NCI-H460 (cell line): ENCODE measurements at places on chromosomes 2 and 18.

DNA sequence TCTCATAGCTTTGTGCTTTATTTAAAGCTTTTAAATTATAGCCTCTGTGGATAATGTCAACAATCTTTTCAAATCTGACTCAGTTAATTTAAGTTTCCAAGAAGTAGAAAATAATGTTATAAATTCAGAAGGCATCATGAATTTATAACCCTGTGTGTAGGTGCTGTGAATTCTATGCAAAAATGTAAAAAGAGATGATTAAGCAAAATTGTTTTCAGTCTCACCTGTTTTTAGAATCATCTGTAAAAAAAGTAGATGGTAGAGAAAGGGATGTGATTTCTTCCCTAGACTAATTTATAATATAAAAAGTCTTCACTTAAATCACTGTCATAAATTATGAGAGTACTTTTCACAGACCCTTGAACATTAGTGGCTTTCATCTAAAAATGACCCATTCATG is 85.6 kb upstream of the NOSTRIN start:
- no peak for DNase-seq

- DNase-seq = no peak
Measured at GRCh38 chr18:39208729-39209128, 1643.1 kb upstream of the CELF4 start.

- no peak for DNase-seq
Measured at GRCh38 chr2:20573620-20574422, 77.1 kb downstream of the HS1BP3 start.

GRCh38 chr2:226030369-226030768 is 630.9 kb downstream of the NYAP2 start:
- no peak for DNase-seq

DNA sequence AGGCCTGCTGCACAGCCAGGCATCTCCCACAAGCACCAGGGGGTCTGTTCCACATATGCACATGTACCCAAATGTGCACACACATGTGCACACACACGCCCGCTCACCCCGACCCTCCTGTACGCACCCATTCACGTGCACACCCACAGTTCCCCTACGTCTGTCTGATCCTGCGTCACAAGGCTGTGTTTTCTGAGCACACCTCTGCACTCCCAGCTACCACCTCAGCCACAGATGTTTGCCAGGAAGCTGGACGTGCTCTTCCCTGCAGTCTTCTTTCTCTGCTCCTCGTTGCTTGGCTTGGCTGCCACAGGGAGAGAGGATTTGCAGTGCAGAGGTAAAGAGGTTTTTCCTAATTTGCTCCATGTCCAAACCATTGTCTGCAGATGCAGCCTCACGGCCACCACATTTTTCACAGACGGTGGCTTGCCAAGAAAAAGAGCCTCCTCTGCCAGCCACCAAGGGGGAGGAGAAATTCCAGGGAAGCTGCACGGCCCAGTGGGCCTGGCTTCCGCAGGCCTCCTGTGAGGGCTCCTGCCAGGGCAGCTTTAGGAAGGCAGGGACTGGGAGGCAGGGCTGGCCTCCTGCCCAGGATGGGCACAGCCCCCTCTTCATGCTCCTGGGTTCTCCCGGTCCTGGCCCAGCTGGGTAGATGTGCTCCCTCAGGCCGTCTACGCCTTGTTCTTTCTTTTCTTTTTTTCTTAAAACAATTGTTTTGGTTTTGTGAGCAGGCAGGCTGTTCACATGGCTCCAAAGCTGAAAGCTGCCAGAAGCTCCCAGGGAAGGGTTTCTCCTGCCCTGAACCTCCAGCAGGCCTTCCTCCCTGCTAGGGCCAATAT is 29.3 kb upstream of the HS6ST1 start:
- no peak for DNase-seq

DNA sequence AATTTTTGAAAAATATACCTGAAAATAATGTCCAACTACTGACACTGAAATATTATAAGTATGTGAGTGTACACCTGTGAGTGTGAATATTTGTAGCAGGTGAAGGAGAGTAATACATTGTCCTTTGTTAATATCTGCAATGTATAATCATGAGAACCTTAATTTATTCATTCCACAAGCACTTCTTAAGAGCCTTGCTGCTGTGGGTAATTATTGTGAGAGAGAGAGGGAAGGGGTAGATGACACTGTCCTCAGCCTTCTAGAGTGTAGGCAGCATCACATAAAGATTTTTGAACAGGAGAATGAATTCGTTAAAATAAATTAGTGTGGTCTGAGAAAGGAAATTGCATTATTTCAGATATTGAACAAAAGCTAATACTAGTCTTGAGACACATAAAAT is 157.2 kb downstream of the MAP2 start:
- no peak for DNase-seq

DNA sequence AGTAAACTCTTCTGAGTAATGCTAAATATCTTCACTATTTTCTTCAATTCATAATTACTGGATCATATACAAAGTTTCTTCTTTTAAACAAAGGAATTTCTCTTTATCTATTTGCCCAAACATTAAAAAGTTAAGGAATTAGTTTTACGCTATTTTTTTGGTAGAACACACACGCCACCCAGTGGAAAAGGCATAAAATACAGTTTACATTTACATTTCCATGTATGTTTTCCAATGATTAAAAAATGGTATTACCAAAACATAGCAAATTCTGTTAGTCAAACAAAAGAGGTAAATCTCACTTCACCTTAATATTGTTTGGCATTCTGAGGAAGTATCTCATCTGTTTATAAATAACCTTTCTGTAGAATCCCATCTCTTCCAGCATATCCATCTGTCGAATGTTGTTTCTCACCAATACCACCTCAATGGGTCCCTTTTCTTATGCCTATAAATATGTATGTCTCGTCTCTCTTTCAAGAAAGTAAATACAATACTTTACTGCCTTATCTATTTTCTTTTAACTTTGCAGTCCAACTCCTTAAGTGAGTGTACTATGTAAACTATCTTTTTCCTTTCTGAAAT is 7.2 kb downstream of the BOLL start:
- peak; percentile 45 for DNase-seq

GRCh38 chr2:231764760-231765159 is 16.3 kb downstream of the PDE6D start:
- no peak for DNase-seq

DNA sequence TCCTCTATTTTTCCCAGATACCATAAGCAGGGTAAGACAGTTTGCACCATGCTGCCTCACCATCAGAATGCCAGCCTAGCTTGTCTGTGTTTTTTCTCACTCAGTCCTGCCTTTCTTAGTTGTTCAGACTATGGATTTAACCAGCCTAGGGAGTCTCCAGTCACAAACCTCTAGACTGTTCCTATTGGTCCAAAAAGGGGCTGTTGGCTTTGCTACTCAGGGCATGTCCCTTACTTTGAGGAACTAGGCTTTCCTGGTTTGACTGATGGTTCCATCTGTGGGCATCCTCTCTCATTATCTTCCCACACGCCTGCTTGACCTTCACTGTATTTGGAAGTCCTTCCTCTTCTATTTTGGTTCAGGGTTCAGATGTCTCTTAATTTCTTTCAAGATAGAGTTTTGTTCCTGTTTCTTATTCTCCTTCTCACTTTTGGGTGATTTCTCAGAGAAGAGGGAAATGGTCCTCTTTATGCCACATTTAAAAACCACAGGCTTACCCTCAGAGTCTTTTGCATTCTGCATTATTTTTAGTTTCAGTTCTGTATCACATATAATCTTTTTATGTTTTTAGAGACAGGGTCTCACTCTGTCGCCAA is 31.3 kb upstream of the TMEM131 start:
- DNase-seq = no peak

GRCh38 chr18:63882333-63883141 is 5.0 kb upstream of the SERPINB2 start:
- peak; percentile 80 for DNase-seq

DNA sequence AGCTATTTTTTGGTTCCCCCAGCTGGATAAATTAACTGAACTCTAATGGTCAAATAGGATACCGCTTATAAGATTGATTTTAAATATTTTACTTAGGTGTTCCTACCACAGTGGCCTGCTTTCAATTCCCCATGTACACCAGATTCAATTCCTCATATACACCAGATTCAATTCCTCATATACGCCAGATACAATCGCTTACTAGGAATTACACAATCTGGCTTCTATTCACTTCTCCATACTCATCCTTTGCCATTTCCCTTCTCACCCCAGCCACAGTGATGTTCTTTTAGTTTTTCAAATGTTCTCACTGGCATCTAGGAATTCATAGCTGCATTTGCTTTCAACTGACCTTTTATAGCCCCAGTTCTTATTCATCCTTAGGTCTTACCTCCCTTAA is 66.5 kb downstream of the SLC40A1 start:
- DNase-seq = no peak

GRCh38 chr18:47490882-47491281 is 239.4 kb upstream of the SKOR2 start:
- DNase-seq = no peak

DNA sequence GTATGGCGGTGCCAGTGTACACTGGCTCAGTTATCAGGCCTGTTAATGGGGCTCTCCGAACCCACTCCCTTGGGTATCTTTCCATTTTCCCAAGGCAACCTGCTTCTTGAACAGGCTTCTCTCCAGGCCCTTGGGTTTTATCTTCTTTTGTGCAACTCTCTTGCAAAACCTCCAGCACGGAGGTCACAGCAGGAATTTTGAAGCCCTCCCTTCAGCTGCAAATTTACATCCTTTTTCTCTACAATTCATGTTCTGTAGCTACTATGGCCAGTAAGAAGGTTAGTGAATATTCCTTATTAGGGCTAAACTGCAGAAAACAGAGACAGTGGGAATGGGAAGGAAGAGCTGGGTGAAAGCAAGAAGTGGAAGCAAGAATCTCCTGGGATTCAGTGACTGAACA is 10.4 kb upstream of the NPAS2 start:
- no peak for DNase-seq

DNA sequence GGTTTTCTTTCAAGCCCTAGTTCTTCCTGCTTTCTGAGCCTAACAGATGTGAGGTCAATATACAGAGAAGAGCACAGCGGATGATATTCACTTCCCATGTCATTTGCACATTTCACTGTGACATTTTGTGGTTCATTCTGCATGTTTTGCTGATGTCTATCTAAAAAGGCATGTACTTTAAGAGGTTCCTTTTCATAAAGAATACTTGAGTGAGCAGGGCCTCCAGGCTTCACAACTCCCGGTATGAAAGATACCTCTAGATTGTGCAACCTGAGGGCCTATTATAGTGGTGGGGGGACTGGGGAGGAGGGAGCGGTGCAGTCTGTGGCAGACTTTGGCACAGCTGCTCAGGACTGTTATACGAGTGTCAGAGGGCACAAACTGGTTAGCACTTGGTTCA is 54.6 kb downstream of the CPO start:
- no peak for DNase-seq

DNA sequence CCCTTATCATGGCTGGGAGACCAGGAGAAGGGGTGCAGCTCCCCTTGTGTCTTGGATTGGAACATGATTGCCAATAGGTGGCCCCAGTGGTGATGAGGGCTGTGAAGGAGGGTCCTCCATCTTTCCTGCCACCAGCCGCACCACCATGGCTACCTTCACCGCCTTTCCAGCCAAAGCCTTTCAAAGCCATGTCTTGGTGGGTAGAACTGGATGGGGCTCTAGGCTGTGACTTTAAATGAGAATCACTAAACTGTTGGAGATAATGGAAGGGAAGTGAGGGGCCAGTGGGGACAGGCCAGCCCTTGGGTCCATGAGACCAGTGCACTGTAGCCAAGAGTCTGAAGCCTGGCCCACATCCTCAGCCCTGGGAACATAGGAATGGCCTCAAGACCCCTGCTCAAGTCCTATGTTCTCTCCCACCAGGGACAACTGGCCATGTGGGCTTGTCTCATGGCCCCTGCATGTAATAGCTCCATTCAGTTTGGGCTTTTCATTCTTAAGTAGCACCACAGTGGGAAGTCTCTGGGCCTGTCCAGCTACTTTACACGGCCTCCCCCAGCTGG is 345.7 kb downstream of the DYSF start:
- no peak for DNase-seq

DNA sequence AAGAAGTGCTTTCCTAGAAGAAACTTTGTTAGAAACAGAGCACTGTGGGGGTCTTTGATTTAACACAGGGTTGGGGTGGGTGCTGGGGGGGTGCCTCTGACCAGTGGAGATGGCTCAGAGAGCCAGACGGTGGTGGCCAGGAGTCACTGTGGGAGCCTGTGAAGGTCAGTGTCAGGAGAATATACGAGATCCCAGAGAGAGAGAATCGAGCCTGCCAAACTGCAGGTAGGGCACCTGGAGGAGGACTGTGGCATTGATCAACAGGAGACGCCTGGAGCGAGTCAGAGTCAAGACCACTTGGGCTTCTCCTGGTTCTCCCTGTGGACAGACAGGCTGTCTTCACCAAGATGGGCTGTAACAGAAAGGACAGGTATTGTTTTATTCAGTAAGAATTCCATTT is 136.5 kb upstream of the TWIST2 start:
- no peak for DNase-seq

GRCh38 chr2:69241093-69241492 is 145.9 kb downstream of the GFPT1 start:
- no peak for DNase-seq

GRCh38 chr2:73063472-73063871 is 8.0 kb downstream of the SFXN5 start:
- DNase-seq = no peak
